ENCODE measurements at places on chromosomes 16 and 17.

DNA sequence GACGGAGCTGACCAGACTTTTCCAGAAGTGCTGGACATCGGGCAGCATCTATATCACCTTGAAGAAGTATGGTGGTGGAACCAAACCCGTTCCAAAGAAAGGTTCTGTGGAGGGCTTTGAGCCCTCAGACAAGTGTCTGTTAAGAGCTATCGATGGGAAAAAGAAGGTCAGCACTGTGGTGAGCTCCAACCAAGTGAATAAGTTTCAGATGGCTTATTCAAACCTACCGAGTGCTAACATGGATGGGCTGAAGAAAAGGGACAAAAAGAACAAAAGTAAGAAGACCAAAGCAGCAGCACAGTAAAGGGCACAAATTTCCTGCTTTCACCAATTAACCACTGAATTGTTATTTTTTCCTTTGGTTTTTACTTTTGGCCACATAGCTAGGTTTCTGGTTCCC is 6.9 kb downstream of the KAT7 start:
- H3K4me1 ChIP-seq = peaks cover 3% of the 10 kb centered on the region
- no peaks in the 10 kb centered on the region for H3K27me3 ChIP-seq
- no peak overlapping the region for H3K4me3 ChIP-seq
- no peak overlapping the region for H3K27ac ChIP-seq
- peaks cover 21% of the 10 kb centered on the region for H3K36me3 ChIP-seq

- H3K4me1 ChIP-seq = no peaks in the 10 kb centered on the region
- no peaks in the 10 kb centered on the region for H3K36me3 ChIP-seq
- H3K4me3 ChIP-seq = no peak overlapping the region
- H3K27ac ChIP-seq = no peak overlapping the region
Measured at GRCh38 chr17:79655672-79656290, 44.9 kb upstream of the RBFOX3 start.

DNA sequence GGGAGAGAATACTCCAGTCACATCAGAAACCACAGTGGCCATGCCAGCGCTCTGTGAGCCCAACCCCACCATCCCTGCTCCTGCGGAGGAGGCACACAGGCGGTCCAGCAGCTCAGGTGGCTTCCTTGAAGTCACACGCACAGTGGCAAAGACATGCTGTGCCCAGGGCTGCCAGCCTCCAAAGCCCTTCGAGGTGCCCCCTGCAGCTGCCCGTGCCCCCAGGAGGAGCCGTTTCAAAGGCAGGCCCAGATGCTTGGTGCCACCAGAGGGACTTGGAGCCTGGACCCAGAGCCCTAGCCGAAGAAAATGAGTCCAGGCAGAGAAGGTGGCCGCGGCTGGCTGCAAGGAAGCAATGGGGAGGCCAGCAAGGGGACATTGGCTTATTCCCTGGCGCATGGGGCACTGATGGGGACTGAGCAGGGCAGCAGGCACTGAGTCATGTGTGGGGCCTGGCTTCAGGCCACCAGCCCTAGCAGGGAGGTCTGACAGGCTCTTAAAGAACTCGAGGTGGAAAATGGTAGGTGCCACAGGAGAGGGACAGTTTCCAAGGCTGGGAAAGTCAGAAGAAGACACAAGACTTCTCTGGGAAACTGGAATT is 17.2 kb upstream of the CACNG1 start:
- DNase-seq = no peak
- no peak overlapping the region for H3K27ac ChIP-seq
- H3K4me1 ChIP-seq = no peaks in the 10 kb centered on the region
- H3K36me3 ChIP-seq = peaks cover 31% of the 10 kb centered on the region
- no peaks in the 10 kb centered on the region for H3K27me3 ChIP-seq

GRCh38 chr16:80996688-80997138 is 10.0 kb downstream of the CMC2 start:
- no peaks in the 10 kb centered on the region for H3K27me3 ChIP-seq
- no peak for DNase-seq
- peaks cover 3% of the 10 kb centered on the region for H3K36me3 ChIP-seq
- H3K4me3 ChIP-seq = no peak overlapping the region

GRCh38 chr17:70636517-70637133 is 467.3 kb downstream of the KCNJ2 start:
- H3K36me3 ChIP-seq = no peaks in the 10 kb centered on the region
- peak; percentile 78 for DNase-seq
- H3K4me3 ChIP-seq = no peak overlapping the region
- H3K27me3 ChIP-seq = no peaks in the 10 kb centered on the region

DNA sequence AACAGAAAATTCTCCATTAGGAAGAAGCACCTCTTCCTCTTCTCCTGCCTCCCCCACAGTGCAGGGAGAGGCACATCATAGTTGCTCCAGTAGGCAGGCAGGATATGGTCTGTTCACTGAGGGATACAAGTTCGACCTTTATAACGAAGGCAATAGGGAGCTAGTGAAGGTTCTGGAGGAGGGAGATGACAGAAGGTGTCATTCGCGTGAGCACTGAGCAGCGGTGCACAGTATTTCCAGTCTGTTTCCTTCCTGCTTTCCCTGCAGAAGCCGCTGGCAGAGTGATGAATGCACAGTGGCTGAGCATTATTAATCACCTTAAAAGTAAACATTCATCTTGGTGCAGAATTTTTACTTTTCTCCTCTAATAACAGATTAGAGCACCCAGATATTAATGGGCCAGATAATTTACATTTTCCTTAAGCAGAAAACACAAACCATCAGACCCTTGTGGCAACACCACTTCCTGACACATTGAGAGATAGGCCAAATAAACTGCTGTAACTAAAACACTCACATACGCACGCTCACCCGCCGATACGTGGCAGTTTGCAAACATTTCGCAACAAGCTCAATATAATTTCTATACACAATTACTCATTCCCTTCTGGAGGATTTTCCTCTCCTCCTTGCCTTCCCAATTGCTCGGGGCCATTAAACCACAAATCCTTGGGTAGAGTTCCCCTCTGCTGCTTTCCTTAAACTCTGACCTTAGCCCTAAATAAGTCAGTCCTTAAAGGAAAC is 69.5 kb downstream of the AIPL1 start:
- H3K27me3 ChIP-seq = no peaks in the 10 kb centered on the region
- no peak overlapping the region for H3K27ac ChIP-seq
- no peaks in the 10 kb centered on the region for H3K36me3 ChIP-seq

- DNase-seq = no peak
- no peaks in the 10 kb centered on the region for H3K4me1 ChIP-seq
- H3K27me3 ChIP-seq = no peaks in the 10 kb centered on the region
- no peak overlapping the region for H3K27ac ChIP-seq
- H3K4me3 ChIP-seq = no peak overlapping the region
Measured at GRCh38 chr16:23863511-23864422, 28.0 kb downstream of the PRKCB start.

GRCh38 chr17:73098919-73099318 is 6.4 kb upstream of the SLC39A11 start:
- no peak overlapping the region for H3K4me3 ChIP-seq
- no peaks in the 10 kb centered on the region for H3K4me1 ChIP-seq
- H3K27ac ChIP-seq = no peak overlapping the region
- no peaks in the 10 kb centered on the region for H3K27me3 ChIP-seq
- no peak for DNase-seq
- H3K36me3 ChIP-seq = no peaks in the 10 kb centered on the region

GRCh38 chr17:58577696-58578095 is 63.3 kb upstream of the MTMR4 start:
- H3K27me3 ChIP-seq = no peaks in the 10 kb centered on the region
- H3K4me3 ChIP-seq = no peak overlapping the region
- no peaks in the 10 kb centered on the region for H3K4me1 ChIP-seq
- DNase-seq = peak; percentile 81

DNA sequence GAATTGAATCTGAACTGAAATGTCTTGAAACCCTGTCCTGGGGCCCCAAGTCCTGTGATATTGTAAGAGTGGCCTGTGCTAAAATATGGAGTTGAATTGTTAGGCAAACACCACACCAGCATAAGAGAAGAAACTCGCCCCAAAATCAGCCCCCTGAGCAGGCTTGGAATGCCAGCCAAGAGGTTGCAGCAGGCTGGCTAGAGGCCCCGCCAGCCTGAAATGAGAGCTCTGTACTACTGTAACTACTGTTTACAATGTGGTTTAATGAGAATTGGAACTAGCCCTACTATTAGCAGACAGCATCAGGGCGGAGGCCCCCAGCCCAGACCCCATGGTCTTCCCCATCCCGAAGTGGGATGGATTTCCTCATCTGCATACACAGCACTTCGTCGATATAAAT is 23.7 kb downstream of the FBXO39 start:
- no peaks in the 10 kb centered on the region for H3K36me3 ChIP-seq
- DNase-seq = no peak
- no peak overlapping the region for H3K4me3 ChIP-seq
- H3K4me1 ChIP-seq = peaks cover 4% of the 10 kb centered on the region

- H3K4me1 ChIP-seq = peaks cover 22% of the 10 kb centered on the region
- H3K4me3 ChIP-seq = peak overlapping the region; percentile 58
- no peak overlapping the region for H3K27ac ChIP-seq
- H3K27me3 ChIP-seq = no peaks in the 10 kb centered on the region
- peaks cover 22% of the 10 kb centered on the region for H3K36me3 ChIP-seq
- DNase-seq = no peak
Measured at GRCh38 chr17:49992191-49992932, 2.7 kb downstream of the DLX3 start.

GRCh38 chr17:35743626-35744328 is 9.3 kb downstream of the GAS2L2 start:
- peaks cover 4% of the 10 kb centered on the region for H3K27me3 ChIP-seq
- peaks cover 3% of the 10 kb centered on the region for H3K4me1 ChIP-seq
- no peak overlapping the region for H3K4me3 ChIP-seq

DNA sequence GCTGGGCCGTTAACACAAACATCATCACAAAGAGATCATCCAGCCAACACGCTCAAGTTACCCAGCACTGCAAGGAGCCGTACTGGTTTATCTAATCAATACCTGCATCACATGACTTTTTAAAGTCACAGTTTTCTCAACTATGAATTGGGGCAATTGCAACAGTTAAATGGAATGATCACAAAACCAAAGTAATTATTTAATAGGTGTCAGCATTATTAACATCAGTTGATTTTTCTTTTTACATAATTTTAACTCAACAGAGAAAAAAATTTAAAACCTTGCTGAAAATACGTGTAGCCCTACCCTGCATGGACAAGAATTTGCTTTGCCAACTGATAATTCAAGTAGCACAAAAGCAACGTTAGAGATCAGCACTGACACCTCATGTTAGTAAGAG is 95.7 kb upstream of the SOX9 start:
- H3K4me3 ChIP-seq = no peak overlapping the region
- DNase-seq = no peak
- H3K27me3 ChIP-seq = no peaks in the 10 kb centered on the region
- H3K36me3 ChIP-seq = no peaks in the 10 kb centered on the region
- no peak overlapping the region for H3K27ac ChIP-seq
- peaks cover 2% of the 10 kb centered on the region for H3K4me1 ChIP-seq

DNA sequence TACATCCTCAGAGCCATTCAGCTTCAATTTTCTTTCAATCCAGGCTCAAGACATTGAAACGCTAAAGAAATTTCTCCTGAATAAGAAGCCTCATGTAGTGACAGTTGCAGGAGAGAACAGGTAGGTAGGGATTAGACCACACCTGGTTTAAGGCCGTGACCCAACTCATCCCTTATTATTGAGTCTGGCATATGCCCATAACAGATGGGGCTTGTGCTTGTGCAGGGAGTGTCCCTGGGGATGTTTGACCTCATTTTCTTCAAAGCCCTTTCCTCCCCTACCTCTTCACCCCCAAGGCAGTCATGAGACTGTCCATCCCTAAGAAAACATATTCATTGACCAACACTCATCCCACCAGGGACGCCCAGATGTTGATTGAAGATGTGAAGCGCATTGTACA is 24.3 kb downstream of the SUPT6H start:
- no peak for DNase-seq
- no peaks in the 10 kb centered on the region for H3K4me1 ChIP-seq
- no peak overlapping the region for H3K27ac ChIP-seq
- H3K27me3 ChIP-seq = no peaks in the 10 kb centered on the region
- H3K36me3 ChIP-seq = peaks cover 75% of the 10 kb centered on the region

DNA sequence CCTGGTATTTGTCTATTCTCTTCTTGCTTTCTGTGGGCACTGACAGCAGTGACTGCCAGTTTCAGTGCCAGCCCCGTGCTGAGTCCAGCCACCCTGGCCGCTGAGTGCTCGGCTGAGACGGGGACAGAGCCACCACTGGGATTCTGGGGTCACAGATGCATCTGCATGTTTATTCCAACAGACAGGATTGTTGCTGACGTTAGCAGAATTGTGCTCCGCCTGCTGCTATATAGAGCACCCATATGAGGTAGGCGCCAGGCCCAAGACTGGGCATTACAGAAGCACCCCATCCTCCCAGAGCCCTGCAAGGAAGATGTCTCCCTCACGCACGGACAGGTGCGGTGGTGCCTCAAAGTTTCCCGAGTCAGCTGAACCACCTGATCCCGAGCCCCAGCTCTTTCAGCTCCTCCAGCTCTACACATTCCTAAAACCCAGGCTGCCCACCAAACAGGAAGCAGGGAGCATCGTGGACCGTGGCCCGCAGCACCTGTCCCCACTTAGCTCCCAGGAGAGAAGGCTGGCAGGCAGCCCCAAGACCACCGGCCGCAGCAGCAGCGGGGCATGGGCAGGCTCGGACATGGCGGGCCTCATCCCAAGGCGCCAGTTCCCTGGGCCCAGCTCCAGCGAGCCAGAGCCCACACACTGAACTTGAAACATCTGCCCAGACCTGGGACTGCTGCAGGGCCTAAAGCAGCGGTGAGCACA is 44.9 kb upstream of the RASD1 start:
- H3K36me3 ChIP-seq = no peaks in the 10 kb centered on the region
- H3K4me3 ChIP-seq = no peak overlapping the region
- H3K27ac ChIP-seq = no peak overlapping the region

DNA sequence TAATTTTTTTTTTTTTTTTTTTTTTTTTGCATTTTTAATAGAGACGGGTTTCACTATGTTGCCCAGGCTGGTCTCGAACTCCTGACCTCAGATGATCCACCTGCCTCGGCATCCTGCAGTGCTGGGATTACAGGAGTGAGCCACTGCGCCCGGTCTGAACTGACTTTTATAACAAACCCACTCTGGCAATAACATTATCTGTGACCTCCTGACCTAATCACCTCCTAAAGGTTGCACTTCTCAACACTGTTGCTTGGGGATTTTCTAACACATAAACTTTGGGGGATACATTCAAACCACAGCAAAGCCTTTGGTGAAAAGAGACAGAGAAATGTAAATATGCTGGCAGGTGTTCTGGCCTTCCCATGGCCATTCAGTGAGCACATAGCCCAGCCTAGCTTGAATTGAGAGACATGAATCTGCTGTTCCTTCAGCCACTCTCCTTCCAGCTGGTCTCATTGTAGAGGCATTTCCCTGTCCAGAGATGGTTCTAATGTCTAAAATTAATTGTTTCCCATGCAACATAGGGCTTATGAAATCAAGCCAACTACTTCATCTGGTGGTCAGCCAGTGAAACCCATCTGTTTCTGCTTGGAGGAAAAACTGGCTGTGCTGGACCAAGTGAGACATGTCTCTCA is 28.3 kb downstream of the LYRM1 start:
- no peak overlapping the region for H3K4me3 ChIP-seq
- no peaks in the 10 kb centered on the region for H3K36me3 ChIP-seq
- peaks cover 9% of the 10 kb centered on the region for H3K4me1 ChIP-seq
- H3K27me3 ChIP-seq = no peaks in the 10 kb centered on the region
- no peak overlapping the region for H3K27ac ChIP-seq
- no peak for DNase-seq
